NCI-H2171 treated with DMSO at 0.1 percent for 48 hours (cell line): ENCODE measurements at places on chromosomes 11 and 22.

DNA sequence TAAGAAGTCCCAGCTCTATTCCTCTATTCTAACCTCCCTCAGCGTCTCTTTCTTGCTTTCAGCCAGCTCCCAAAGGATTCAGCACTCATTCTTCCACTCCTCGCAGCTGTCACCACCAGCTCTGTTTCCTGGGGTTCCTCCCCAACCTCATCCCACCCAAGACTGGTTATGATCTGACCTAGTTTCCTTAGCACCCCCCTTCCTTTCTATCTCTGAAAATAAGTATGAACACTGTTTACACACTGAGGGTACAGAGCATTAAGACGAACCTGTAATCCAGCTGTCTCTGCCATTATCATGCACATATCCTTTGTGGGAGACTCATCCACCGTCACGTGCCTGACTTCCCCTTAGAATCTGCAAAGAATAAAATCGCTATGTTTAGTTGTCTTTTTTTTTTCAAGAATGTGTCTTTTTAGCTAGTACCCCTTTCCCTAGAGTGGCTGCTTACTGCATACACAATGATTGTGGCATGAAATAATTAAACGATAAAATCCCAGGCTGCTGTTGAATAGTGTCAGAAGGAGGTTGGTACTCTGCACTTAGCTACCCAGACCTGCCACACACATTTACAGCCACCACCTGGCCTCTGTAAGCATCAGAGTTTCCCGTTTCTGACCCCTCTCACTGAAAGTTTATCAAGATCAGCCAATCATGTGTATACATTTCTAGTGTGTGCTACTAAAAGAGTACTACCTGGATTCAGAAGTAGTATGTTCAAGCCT is 26.9 kb upstream of the CSTF3 start:
- no peak for DNase-seq

DNA sequence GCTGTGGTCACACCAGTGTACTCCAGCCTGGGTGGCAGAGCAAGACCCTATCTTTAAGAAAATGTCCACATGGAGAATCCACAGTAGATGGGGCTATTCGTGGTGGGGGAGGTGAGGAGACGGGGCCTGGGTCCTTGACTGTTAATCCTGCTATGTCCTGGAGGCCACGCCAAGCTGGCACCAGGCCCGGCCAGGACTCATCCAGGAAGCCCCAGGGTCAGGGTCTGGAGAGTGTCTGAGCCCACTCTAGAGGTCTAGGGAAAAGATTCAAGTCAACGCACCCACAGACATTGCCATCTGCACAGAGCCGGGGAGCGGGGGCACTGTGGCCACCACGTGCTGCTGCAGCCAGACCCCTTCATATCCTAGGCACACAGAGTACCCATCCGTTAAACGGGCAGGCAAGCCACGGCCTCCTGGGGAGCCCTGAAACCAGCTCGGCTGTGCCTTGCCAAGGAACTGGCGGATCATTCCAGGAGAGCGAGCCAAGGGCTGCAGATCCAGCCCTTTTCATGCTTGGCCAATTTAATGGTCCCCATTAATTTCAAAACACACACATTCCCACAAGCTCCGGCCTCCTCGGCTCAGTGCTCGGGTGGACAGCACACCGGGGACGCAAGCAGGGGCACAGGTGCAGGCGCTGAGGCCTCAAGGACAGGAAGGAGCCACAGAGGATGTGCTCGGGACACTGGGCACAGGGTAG is 24.7 kb downstream of the MACROD1 start:
- DNase-seq: no peak

GRCh38 chr11:88523386-88524071 is 186.0 kb upstream of the CTSC start:
- DNase-seq: no peak

DNA sequence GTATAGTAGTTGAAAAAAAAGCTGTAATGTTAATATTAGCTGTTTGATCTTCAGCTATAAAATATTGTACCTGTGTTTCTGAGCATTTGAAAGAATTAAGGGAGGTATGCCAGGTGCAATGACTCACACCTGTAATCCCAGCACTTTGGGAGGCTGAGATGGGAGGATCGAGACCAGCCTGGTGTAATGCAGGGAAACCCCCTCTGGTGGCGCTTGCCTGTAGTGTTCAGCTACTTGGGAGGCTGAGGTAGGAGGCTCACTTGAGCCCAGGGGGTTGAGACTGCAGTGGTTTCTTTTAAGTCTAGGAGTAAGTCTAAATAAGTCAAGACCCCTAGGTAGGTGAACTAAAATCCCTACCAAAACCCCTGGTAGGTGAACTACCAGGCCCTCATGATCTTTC is 37.1 kb downstream of the TAF1D start:
- no peak for DNase-seq

- no peak for DNase-seq
Observed at GRCh38 chr11:73968356-73968966, 14.2 kb downstream of the UCP2 start.

- DNase-seq: no peak
Observed at GRCh38 chr22:27237080-27237741, 564.3 kb downstream of the MN1 start.

DNA sequence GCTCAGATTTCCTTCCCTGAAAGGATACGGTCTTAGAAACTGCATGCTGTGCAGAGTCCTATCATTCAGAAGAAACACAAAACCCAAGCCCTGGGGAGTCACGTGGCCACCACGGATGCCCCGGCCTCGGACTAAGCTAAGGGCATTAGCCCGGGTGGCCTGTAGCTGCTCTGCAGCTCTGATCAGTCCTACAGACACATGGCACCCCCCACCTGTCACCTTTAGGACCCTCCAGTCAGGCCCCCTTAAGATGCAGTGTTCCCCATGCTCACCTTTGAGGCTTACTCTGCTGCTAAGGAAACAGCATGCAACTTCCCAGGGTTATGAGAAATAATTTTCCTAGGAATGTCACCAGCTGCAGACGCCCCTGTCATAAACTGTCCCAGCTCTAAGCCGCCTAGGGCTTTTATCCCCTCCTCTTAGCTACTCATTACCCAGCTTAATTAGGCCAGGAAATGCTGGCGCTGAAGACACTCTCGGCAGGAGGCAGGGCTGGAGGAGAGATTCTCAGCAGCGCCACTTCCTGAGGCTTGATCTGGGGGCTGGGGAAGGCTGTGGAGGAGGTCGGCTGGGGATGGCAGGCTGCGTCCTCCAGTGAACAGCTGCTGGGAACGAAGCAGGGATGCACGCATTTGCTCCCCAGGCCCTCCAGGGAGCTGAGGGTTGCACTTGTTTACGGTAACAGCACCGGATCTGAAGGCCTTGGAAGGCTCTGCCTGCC is 47.2 kb upstream of the ADA2 start:
- DNase-seq: peak; percentile 95
